ENCODE measurements at places on chromosomes 4 and X.

DNA sequence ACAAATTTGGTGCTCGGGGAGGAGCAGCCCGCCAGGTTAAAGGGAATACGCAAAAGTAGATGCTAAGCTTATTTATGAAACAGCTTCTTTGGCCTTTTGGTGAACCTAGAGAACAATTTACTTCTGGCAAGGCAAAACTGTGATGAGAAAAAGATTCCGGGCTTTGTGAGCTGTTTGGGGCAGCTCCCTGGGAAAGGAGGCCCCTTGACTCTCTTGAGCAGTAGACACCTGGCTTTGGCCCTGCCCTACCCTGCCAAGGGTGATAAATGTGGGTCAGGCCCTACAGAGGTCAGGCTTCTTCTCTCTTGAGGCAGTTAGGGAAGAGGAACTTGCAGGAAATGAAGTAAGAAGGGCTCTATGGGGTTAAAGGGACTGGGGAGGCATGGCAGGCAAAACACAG is 509.6 kb downstream of the MID1IP1 start:
- DNase-seq: no peak

GRCh38 chr4:178037459-178038214 is 595.4 kb upstream of the AGA start:
- no peak for DNase-seq

DNA sequence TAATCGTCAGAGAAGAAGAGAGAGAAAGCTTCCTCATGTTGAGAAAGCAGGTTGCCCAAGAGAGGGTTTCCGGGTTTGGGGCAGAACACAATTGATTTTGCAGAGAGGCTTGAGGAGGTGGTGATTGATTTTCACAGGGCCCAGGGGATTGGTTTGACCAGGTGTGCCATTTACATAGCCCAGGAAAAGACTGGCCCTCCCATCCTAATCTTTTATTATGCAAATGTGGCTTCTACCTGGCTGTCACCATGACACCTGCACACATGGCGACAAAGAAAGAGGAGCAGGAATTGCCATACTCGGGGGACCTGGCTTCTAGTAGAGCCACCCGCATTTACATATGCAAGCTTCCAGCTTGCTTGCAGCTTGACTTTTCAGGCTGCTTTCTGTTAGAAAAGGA is 405.3 kb downstream of the PPP4R3C start:
- DNase-seq: no peak

GRCh38 chr4:126265888-126266287 is 951.1 kb downstream of the FAT4 start:
- no peak for DNase-seq

DNA sequence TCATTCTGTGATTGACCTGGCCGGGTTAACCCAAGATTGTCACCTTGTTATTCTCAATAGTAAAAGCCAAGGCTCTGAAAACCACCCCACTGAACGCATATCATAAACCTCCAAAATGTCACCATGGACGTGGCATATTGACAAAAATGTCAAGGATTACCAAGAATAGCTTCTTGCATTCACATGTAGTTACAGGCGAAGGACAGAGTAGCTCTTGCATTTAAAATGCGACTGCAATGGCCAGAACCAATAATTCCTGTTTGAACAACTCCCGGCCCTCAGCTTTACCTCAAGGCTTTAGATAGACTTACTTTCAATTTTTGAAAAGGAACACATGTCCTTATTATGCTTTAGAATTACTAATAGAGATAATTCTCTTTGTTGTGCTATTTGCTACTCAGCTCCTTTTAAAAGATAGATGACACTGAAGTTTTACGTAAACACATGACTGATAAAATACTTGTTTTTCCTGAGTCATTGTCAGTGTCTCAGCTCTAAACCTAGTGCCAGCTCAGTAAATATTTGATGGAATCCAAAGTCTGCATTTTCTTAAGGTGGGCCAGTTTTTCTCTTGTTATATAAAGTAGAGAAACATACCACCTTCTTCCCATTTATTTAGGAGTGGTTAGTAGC is 66.3 kb downstream of the CLDN34 start:
- no peak for DNase-seq

DNA sequence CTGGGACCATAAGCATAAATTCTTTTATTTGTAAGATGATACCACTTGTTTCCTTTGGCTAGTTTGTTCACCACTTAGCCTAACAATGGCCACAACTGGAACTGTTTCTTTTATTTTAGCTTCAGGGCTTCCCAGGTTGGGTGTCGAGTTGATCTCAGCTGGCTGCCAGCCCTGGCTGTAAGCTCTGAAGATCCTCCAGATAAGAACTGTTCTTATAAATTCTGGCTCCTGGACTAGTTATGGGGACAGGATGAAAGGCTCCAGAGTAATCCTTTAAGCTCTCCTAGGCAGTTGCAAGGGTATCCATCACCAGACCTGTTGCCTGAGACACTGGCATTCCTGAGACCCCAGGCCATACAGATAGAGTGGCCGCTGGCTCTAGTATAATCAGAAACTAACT is 129.4 kb upstream of the ACSL4 start:
- DNase-seq: no peak

- no peak for DNase-seq
These were observed 99.3 kb upstream of the GRPR start for GRCh38 chrX:16023790-16024734.

DNA sequence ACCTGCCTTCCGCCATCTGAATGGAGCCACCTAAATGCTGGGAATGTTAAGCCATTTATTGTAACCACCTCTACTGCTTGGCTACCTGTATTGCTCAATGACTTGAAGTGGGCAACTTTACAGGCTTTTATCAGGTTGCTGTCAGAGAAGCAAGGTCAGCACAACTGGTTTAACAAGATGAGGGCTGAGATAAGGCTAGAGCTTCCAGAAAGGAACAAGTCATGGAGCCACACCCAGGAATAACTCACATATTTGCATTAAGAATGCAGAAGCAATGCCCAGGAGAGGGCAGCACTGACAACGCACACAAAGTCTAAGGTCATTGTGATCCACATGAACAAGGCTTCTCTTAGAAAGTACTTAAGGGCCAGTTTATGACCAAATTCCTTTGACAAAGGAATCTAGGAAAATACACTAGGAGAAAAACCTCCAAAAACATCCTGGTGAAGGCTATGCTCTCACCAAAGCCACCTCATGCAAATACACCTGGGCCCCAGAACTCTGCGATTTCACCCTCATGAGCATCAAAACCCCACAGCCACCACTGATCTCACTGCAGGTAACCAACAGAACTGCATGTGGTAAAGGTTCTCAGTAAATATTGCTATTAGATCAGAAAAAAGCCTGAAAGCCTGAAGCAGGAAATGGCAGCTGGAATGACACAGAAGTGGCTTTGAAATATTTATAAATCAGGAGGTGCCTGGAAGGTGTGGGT is 15.0 kb upstream of the STS start:
- DNase-seq: peak; percentile 87

DNA sequence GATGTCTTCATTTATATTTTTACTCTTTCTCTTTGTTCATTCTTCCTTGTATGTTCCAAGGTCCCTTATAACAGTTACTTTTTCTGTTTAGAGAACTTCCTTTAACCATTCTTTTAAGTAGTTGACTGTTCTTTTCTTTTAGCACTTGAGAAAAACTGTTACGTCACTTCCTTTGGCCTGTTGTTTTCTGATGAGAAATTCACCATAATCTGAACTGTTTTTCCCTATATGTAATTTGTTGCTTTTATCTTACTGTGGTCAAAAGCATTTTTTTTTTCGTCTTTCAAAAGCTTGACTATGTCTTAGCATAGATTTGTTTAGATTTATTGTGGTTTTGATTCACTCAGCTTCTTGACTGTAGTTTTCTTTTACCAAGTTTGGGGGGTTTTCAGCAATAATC is 1660.3 kb upstream of the PCDH10 start:
- DNase-seq: no peak

GRCh38 chr4:97144199-97144598 is 999.1 kb downstream of the STPG2 start:
- DNase-seq: no peak

DNA sequence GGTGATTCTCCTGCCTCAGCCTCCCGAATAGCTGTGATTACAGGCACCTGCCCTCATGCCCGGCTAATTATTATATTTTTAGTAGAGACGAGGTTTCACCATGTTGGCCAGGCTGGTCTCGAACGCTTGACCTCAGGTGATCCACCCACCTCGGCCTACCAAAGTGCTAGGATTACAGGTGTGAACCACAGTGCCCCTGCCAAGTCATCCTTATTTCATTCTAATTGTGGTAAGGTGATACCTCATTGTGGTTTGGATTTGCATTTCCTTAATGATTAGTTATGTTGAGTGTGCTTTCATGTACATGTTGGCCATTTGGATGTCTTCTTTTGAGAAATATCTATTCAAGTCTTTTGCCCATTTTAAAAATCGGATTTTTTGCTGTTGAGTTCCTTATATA is 93.0 kb downstream of the USP9X start:
- no peak for DNase-seq

- no peak for DNase-seq
These were observed 9.6 kb downstream of the ZAR1 start for GRCh38 chr4:48499551-48500066.

DNA sequence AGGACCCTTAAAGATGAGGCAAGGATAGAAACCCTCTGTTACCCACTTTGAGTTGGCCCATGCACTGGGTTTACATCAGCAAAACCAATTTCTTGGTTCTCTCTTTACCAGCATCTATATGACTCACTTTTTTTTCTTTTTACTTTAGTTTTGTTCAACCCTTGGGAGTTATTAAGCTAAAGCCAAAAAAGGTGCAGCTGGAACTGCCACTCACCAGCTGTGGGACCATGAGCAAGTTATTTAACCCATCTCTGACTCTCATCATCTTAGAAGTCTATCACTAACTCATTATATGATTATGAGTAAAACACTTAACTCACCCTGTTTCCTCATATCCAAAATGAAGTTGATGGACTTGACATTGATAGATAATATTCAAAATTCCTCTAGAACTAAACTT is 53.4 kb downstream of the GABRB1 start:
- no peak for DNase-seq

DNA sequence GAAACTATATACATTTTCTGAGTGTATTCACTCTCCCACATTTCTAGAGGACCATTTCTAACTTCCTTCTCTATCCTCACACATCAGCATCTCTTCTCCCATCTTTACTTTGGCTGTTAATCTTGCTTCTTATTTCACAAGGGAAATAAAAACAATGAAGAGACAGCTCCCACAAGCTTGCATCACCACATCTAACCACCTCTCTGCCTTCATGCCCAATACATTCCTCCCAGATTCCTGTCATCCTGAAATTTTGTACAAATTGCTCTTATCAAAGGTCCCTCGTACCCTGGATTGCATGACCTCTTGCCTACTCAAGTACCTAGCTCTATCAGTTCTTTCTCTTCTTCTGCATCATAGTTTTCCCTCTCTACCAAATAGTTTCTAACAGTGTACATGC is 215.2 kb downstream of the ANTXR2 start:
- no peak for DNase-seq

DNA sequence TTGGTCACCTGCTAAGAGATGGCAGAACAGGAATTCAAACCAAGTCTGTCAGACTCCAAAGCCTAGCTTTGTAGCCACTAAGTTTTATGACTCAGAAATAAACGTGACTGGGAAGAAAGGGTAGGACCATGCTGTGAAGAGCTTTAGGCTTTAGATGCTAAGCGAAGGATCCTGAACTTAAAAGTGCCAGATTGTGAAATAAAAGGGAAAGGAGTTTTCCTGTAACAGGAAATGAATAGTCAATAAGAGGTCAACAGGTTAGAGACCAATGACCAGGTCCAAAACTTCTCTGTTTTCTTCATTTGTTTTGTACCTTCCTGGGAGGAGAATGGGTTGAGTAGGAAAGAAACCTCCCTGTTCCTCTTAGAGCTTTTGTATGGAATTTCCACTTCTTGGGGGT is 98.8 kb upstream of the EOLA2 start:
- no peak for DNase-seq

DNA sequence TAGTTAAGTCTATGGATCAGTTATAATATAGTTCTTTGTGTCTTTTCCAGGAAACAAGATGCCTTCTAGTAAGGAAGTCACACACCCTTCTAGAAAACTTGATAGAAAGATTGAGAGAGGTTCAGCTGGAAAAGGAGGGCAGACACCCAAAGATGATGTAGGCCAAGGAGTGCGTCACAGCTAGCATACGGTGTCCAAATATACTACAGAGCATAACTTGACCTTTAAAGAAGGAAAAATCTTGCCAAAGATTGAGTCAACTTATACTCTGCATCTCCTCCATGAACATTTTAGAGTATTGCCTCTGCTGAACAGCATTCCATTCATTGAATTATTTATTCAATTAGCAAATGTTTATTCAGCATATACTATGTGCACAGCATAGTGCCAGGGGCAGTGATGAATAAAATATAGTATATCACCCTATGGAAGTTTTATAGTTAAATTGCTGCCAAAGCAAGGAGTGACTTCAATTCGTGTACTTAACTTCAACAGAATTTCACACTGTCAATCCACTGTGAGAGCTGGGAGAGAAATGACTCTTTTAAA is 51.9 kb upstream of the SLC6A14 start:
- DNase-seq: no peak

- DNase-seq: peak; percentile 11
These were observed 11.6 kb upstream of the TMEM128 start for GRCh38 chr4:4259484-4260100.

DNA sequence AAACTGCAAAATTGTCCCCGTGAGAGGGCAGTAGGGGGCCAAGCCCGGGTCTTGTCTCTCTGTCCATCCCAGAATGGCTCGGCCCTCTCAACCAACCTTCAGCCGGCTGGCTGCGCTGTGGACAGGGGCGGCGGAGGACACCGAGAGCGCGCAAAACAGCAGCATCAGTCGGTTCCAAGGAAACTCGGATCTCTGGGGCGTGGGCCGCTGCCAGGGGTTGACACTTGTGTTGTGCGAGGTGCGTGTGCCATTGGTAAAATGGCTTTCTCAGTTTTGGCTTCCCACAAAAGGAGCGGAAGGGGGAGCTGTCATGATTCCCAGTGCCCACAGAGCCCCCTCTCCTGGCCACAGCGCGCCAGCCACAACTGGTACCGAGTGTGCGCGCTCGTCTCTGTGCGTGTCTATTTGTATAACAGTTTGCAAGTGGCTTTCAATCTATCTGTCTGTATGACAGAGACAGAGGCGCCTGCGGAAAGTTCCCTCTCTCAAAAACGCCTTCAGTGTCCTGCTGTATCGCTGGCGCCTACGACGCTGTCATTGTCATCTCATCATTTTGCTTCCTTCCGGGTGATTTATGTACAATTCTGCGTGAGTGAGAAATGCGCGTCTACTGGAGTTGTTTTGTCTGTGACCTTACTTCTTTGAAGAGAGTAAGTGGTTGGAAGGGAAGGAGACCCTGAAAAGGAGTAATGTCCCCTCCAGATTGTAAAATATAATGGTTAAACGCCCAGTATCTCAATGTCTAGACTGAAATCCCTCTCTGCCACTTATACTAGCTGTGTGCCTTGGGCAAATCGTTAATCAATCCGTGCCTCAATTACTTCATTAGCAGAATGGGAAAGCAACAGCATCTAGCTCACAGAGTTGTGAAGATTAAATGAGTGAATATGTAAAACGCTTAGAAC is 1.8 kb downstream of the DKK2 start:
- DNase-seq: peak; percentile 2
